ENCODE measurements at places on chromosomes 2 and 18. TPM values are rescaled to one million over a fixed set of nuclear protein-coding genes. Genes with fewer than 3 reads are reported as not detected.

Gene DSG4
- not detected for total RNA-seq

Gene IL1F10
- not detected for total RNA-seq

Gene STAT4
- 4.1 TPM for total RNA-seq

Gene PRKAG3
- not detected for total RNA-seq

Gene HDLBP
- total RNA-seq: 492 TPM

Gene MSGN1
- total RNA-seq: not detected

Gene EPB41L3
- 249 TPM for total RNA-seq

Gene ZNF396
- total RNA-seq: 1.7 TPM

Gene CPO
- 0.84 TPM for total RNA-seq

Gene ASPRV1
- total RNA-seq: 1.1 TPM

Gene SERPINB10
- not detected for total RNA-seq

Gene OR6B2
- not detected for total RNA-seq

Gene IMMT
- total RNA-seq: 85.2 TPM

Gene NCKAP1
- total RNA-seq: 127 TPM

Gene NDC80
- total RNA-seq: 0.29 TPM

Gene CD8B2
- not detected for total RNA-seq

Gene RND3
- 225 TPM for total RNA-seq

Gene MYOM1
- 3.9 TPM for total RNA-seq

Measured in mesenteric fat pad (tissue), 1 donor.